DMS 273 treated with DMSO at 0.1 percent for 48 hours (cell line): ENCODE measurements at places on chromosomes 2 and 18.
A peak's percentile ranks its signal among the peaks of the same experiment; 100 is the strongest.

DNA sequence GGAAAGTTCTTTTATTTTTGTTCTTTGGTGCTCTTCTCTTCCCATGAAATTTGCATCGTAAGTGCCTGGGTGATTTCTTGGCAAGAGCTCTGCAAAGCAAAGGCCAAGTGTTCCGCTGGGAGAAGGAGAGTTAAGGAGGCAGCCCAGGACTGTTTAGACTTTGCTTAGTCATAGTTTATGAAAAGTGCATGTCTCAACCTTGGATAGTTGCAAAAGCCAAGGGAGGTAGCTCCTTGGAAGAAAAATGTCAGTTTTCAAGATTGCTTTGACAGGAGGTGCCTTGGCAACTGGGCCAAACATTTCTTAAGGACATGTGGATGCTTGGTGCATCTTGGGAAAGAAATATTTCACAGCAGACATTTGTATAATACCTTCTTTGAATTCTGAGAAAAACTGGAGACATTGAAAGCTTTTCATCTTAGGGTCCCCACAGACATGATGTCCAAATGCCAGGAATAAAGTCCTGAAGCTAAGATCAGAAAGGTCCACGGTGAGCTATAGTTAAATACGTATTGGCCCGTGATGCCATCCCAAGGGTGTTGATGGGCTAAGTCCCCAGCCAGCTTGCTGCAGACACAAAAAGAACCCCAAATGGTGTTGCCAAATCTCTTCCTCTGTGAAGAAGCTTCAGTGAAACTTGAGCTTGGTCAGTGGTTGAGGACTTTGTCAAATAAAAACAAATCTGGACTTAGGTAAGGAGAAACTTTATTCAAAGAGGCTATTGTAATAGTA is 96.3 kb upstream of the THUMPD2 start:
- DNase-seq: no peak

GRCh38 chr2:136242687-136243277 is 124.8 kb upstream of the CXCR4 start:
- DNase-seq: no peak

DNA sequence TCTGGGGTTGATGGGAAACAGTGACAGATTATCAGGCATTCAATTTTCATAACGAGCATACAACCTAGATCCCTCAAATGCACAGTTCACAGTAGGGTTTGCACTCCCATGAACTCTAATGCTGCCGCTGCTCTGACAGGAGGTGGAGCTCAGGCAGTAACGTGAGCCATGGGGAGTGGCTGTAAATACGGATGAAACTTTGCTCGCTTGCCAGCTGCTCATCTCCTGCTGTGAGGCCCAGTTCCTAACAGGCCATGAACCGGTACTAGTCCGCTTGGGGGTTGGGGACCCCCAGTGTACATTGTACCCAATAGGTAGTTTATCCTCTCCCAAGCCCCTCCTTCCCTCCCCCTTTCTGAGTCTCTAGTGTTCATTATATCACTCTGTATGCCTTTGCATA is 94.6 kb downstream of the PTH2R start:
- DNase-seq: no peak

DNA sequence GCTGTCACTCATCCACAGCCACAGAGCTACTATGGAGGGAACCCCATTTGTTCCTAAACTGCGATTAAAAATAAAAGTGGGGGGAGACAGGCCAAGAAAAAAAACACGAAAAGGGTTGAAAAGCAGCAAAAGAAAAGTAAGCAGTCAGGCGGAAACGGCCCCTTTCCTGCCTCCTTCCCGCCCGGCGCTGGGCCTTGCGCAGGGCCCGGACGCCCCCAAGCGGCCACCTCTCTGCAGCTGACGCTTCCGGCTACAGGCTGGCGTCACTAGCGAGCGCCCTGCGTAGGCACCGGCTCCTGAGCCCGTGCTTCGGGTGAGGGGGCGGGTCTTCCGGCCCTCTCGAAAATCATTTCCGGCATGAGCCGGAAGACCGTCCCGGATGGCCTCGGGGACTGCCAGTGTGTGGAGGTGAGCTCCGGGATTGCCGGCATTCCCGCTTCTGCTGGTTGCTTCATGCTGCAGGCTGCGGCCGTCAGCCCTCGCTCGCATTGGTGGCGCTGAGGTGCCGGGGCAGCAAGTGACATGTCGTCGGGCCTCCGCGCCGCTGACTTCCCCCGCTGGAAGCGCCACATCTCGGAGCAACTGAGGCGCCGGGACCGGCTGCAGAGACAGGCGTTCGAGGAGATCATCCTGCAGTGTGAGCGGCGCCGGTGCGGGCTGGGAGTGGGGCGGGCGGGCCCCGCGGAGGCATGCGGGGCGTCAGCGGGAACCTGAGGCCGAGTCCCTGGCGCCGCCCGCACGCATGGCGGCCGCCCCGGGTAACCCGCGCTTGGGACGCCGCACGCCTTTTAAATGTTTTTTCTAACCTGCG is at the start of gene ATG16L1:
ATG16L1 (plus strand) TSS at position 368 of the 811 bp plus-strand sequence; CDS start at position 523, 155 bp downstream.
- peak; percentile 91 for DNase-seq

DNA sequence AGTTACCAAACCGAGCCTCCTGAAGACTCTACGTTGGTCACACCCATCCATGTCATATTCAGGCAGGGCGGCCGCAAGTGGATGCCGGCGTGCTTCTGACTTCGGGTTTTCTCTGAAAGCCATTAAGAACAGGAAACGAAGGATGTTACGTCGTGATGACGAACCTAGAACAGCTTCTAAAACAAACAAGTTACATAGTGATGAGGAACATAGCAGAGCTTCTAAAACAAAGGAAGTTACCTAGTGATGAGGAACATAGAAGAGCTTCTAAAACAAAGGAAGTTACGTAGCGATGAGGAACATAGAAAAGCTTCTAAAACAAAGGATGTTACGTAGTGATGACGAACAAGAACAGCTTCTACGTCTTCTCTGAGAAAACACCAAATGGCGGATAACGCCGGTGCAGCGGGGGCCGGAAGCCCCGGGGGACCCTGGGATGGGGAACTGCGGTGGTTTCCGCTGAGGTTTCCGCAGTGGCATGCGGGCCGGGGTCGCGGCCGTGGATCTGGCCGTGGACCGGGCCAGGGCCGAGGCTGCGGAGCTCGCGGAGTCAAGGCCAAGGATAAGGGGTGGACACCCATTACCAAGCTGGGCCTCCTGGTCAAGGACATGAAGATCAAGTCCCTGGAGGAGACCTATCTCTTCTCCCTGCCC is 141.1 kb downstream of the SOCS6 start:
- no peak for DNase-seq

DNA sequence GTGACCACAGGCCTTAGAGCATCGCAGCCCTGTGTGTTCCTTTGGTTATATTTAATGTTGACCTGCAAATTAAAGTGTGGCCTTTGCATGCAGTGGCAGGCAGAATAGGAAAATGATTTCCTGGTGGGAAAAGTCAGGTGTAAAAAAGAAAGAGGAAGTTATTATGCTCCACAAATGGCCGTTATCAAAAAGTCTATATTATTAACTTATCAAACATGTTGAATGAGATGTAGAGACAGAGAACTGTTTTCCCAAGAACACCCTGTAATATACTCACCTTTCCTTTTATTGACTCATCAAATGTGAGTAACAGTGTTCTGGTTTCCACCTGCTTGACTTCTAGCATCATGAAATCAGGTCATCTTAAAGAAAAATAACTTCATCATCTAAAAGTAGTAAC is 35.3 kb downstream of the MEIS1 start:
- DNase-seq: no peak

DNA sequence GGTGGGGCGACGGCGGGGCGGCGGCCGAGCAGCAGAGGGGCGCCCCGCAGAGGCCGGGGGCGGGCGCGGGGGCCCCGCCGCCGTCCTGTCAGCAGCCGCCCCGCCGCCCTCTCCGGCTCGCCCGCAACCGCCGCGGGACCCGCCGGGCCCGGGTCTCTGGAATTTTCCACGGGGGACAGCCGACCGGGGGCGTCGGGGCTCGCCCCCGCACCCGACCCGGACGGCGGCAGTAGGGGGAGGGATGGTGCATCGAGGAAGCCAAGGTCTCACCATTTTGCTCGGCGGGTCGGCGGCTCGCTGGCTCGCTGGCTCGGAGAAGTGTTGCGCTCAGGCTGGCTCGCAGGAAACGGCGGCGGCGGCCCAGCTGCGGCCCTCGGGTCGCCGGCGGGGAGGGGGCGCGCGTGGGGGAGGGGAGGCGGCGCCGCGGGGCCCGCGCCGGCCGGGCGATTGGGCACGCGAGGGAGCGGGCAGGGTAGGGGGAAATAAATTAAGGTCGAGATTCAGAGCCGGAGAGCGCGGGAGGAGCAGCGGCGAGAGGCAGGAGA is 405 bp downstream of the PPP3R1 start:
- no peak for DNase-seq

DNA sequence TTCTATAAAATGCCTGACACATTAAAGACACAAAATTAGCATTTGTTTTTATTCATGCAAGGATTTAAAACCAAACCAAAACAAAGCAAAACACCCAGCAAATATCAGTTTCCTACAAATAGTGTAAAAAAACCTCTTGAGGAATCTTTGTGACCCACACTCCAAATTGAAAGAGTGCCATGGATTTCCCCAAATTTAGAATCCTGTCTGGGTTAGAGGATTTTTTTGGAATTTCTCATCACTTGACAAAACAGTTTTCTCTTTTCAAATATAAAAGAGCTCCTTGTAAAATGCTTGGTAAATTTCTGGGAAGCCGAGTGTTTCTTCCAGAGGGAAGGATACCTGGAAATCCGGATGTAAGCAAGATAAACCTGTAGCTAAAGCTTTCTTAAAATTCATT is 1.7 kb upstream of the FN1 start:
- DNase-seq: no peak

GRCh38 chr2:88838165-88838635 is 146.7 kb downstream of the RPIA start:
- no peak for DNase-seq

GRCh38 chr2:41930807-41931566 is 116.8 kb upstream of the PKDCC start:
- no peak for DNase-seq

- DNase-seq: peak; percentile 95
Measured at GRCh38 chr2:45009303-45009927, at the start of gene SIX2. SIX2 (minus strand) TSS chr2:45009452; CDS start chr2:45009110, 342 bp downstream.

DNA sequence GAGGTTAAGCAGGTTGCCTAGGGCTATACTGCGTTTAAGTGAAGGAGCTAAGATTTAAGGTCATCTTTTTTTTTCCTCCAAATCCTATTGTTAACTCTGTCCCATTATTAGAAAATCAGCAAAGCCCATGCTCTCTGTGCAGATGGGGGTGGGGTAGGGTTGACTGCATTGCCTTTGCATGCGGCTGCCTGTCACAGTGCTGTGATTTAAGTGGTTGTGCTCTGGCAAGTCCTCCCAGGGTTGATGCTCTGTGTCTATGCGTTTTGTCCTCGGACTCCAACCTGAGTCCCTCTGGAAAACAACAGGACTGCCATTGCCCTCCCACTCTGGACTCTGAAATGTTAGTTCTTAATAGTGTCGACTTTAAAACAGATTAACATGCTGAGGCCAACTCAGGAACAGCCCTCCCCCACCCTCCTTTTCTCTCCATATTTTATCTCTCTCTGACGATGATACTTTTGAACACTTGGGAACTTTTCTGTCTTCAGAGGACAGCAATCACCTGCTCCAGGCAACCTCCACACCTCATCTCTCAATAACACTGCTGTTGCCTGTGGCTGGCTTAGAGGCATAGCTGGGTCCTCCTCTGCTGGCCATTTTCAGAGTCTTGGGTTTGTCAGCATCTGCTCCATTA is 5.8 kb downstream of the FHOD3 start:
- no peak for DNase-seq

DNA sequence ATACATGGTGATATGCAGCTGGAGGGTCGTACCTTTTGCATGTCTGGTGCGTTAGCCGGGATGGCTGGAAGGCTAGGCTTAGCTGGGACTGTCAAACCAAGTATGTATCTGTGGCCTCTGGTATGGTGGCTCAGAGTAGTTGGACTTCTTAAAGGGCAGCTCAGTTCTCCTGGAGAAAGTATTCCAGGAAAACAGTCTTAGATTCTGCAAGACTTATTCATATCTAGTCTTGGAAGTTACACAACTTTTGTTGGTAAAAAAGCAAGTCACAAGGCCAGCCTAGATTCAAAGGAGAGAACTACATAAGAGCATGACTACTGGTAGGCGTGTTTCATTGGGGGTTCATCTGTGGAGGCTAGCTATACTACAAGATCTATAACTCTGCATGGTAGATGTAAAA is 45.5 kb downstream of the EML4 start:
- no peak for DNase-seq

DNA sequence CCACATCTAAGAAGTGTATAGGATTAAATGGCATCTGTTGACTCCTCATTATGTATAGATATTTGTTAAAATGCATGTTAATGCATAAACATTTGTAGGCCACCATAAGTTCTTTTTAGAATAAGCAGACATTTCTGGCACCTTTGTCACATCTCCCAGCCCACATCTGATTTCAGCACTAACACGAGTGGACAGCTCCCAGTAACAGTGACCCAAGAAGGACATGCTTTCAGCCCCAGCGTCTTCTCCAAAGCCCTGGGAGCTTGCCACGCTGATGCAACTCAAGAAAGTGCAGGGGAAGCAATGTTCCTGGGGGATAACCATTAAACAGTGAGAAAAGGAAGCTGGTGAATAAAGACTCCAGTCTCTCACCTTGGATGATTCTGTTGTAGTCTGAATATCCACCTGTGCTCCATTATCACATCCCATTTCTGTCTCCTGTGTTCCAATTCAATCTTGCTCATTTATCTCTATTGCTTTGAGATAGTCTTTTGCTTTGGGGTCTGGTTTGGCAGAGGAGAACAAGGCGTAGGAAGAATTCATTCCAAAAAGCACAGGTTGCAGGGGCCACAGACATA is 182.6 kb upstream of the THSD7B start:
- DNase-seq: no peak

DNA sequence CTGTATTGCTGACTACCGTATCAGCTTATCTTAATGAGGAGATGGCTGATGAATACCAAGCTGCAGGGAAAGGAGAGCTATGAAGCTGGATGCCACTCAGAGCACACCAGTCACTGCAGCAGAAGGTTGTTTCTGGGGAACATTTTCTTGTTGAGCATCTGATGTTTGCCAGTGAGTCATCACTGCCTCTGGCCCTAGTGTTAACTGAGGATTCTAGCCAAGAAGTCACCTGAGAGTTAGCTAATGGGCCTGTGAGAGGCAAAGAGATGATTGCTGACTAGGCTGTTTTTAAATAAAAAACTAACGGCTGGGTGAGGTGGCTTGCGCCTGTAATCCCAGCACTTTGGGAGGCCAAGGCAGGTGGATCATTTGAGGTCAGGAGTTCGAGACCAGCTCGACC is 37.9 kb downstream of the CCDC150 start:
- DNase-seq: no peak

DNA sequence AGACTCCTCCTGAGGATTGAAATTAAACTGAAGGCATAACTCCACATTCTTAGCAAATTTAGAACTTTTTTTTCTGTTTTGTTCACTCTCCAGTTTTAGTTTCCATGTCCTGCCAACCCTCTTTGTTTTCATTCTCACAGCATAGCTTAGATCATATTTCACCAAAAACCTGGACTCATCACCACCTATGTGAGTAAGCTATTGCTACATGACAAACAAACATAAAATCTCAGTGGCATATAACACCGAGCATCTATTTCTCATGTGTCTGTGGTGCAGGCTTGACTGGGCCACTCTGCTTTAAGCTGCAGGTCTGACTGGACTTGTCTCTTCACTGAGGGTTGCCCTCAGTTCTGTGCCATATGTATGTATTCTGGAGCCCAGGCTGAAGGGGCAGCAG is 385.2 kb downstream of the ARHGAP15 start:
- no peak for DNase-seq
